Activated T-cell treated with anti-CD3 and anti-CD28 coated beads for 24 hours (primary cell): ENCODE measurements at places on chromosomes 1 and 21.

DNA sequence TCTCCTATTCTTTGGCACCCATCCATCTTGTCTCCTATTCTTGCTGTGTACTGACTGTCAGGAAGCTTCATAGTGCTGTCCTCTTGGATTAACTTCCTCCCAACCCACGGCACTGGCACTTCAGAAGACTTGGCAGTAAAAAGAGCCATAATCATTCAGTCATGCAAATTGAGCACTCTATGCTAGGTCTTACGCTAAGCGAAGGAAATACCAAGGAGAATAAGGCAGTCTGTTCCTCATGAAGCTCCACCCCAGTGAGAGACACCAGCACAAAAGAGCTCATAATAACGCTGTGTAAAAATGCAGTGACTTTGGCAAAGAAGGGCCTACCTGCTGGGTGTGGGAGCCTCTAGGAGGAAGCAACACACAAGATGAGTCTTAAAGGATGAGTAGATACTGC lies 67.1 kb downstream of the GFI1 start:
- no peak for DNase-seq

GRCh38 chr1:229171934-229172333 lies 99.0 kb upstream of the RAB4A start:
- DNase-seq: no peak

- DNase-seq: no peak
Measured at GRCh38 chr1:228979325-228979699, 244.0 kb downstream of the RHOU start.

DNA sequence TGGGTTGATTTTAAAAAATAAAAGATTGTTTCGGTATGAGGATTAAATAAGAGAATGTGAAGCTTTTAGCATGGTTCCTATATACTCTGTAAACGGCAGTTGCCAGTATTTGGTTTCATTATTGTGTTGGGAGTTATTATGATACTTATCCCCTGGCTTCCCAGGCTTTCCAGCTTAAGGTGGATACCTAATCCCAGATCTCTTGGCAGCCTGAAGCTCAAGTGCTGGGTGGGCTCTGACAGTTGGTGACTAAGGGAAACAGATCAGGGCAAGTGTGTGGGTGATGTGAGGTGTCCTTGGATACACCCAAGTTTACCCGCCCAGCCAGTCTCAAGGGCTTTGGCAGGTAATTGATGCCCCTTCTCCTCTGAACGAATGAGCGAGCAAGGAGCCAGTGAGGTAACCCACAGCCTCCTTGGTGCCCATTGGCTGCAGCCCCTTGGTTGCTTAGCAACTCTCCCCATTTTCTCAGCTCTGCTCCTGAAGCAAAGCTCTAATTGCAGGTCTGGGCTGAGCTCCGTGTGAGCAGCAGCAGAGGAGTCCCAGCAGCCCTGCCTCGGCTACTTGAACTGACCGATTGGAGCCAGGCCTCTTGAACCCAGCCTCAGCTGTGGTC lies 6.1 kb downstream of the IPO13 start:
- no peak for DNase-seq

- no peak for DNase-seq
Measured at GRCh38 chr1:94314222-94314858, 77.0 kb upstream of the ARHGAP29 start.

DNA sequence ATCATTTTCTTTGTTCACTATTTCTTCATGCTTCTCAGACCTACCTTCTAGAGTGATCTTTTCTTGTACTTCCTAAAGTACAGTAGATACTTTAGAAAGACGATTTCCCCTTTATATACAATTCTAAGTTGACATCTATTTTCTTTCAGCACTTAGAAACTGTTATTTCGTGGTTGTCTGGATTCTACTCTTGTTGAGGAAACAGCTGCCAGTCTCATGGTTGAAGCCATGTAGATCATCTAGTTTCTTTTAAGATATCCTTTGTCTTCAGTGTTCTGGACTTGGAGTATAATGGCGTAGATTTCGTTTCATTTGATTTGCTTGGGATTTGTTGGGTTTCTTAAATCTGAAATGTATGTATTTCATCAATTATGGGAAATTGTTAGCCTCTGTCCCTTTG lies 67.6 kb downstream of the PKN2 start:
- DNase-seq: no peak

DNA sequence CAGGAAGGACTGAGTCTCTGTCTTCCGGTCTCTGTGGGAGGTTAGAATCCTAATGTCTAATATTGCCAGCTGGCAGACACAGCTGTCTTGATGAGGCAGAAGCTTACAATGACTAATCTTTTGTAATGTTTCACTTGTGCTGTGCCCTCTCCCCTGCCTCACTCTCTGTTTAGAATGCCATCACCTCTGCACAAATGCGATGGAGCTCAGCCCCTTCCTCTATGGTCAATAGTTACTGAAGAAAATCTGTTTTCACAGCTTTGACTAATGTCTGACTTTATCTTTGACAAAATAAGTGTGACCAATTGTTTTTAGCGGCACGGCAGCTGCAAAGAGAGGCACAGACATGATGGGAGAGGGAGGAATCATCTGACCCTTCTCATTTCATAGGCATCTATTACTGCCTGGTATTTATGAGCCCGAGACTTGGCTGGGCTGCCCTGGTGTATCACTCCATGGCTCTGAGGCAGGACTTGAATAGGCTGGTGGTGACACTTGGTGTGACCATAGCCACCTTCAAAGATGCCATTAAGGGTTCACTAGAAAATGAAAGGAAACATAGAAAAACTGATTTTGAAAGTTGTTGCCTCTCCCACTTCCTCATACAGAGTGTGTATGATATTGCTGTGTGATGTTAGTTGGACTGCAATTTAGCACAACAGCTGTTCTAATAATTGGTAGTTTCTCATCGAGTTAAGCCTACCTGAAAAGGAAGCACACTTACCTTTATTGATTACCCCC lies 163.2 kb upstream of the NBPF11 start:
- DNase-seq: no peak

DNA sequence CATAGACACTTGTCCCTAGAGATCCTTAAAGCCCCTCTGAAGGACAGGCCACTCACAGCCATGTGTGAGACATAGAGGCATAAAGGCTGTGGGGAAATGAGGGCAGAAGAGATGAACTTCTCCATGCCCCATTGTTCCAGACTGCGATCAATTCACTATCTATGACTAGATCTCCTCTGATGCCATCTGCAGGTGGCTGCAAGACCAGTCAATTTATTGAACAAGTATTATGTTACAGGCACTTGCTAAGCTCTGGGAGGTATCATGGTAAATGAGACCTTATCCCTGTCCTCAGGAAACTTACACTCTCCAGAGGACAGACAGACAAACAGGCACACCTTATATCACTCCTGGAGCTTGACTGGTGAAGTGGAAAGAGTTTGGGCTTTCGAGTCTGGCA lies 22.9 kb downstream of the UBIAD1 start:
- DNase-seq: no peak

GRCh38 chr1:14786109-14786675 lies 187.7 kb downstream of the KAZN start:
- no peak for DNase-seq

DNA sequence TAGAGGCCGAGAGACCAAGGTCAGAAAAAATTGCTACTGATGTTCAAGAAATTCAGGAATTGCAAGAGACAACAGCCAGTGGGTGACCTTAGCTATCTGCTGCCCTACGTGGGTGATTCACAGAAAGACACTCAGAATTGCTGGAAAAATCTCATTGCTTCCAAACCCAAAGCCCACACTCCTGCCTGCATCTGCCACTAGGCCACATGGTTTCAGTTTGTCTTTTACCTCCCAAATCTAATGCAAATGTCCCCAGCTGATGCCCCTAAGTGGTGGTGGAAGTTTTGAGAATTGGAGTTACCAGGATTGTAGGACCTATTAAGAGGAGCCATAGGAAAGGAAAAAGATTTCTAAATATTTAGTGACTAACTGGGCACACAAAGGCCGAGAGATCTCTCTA lies 341.5 kb upstream of the CHRM3 start:
- DNase-seq: no peak

DNA sequence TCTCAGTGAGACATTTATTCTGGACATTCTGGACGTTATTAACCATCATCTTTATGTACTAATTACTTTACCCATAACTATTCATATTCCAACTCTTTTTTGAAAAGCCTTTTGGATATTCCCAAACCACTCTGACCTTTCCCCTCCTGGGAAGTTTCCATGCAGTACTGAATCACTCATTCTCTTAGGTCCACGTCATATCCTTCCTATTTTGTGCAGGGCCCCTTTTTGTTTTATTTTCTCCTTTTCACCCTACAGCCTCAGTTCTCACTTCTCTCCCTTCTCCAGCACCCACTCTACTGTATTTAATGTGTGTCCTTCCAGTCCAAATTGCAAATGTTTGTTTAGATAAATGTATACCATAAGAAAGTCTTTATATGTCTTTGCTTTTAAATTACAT lies 16.4 kb upstream of the ATP1A1 start:
- no peak for DNase-seq

DNA sequence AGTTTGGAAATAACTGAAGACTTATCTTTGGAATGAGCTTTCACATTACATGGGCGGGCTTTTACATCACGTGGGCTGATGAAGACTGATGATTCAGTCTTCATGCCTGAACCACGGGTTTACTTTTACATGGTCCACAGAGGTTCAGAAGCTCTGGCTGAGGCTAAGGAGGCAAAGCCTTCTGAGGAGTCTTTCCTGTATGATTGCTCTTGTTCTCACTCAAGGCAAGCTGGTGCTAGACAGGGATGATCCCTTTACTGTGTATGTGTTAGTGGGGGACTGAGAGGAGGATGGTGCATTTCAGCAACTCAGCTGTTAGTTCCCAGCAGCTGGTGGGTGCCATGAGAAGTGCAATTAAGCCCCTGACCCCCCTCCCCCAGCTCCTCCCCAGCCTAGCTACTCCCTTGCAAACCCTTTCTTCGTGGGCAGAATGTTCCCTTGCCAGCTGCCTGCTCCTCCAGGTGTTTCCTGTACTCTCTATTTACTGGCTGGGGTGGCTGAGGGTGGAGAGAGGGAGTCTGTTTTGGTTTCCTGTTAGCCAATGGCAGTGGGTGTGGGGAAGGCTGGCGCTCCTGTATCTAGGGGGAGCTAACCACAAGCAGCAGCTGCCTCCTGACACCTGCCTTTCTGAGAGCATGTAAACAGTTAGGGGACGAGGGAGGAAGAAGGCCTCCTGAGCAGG lies 15.4 kb downstream of the BTG2 start:
- DNase-seq: no peak

DNA sequence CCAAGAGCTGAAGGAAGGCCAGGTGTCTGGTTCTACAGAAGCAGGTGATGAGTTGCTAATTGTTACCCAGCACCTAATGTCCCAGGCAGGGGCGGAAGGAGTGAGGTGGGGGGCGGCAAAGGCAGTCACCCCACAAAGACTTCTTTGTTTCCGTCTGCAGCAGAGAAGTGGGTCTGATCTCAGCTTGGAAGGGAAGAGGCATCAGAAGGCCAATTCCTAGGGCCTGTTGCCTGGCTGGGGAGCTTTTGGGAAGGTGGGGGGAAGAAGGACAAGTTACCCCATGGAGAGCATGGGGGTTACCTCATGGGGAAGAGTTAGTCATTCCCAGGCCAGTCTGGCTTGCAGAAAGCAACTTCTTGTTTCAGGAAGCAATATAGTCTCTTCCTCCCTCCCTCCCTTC lies 10.9 kb downstream of the IGSF21 start:
- DNase-seq: no peak

DNA sequence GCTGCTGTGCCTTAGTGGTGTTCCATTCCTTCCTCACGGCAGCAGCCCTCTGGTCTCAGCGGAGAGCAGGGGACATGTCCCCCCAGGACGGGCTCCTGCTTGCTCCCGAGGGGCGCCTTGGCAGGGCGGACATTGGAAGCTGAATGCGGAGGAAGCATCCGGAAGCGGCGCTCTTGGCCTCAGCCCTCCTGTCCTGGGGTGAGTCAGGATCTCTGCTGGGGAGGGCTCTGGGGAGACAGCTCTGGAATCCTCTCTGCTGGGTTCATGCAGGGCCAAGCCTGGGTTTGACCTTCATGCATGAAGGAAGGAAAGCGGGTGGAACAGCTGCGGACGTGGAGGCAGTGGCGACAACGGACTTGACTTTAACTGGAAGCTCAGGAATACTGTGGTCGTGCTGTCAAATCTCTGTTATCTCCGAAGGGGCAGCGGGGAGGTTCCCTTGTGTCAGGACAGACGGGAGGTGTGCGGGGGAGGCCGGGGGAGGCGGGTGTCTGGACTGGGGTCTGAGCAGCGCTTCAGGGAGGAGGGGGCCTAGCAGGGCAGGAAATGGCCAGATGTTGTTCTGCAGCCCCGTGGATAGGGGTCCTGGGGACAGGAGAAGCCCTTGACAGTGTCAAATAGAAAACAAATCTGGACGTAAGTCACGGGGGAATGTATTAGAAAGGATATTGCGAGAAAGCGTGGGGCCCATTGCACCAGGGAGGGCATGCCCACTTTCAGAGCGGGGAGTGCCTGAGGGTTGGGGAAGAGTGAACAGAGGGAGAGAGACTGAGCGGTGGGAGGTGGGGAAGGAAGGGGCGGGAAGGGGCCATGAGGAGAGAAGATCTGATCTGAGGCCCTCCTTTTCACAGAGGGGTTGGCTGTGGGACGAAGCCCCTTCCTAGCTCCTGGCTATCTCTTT lies 26.6 kb downstream of the CRYAA start:
- no peak for DNase-seq

DNA sequence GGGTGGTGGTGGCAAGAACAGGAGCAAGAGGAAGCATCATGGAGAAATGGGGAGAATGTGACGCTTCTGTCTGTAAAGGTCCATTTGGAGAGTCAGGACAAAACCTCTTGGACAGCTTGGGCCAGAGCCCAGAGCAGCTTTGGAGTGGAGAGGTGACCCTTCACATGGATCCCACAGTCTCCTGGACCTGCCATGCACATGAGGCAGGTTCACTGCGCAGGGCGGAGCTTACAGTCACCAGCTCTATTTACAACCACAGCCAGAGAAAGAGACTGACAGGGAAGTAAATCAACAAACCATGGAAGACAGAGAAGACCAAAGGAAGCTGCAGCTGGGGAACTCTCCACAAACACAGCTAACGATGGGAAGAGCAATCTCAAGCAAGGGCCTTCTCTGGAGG lies 828 bp upstream of the RGS8 start:
- DNase-seq: no peak

DNA sequence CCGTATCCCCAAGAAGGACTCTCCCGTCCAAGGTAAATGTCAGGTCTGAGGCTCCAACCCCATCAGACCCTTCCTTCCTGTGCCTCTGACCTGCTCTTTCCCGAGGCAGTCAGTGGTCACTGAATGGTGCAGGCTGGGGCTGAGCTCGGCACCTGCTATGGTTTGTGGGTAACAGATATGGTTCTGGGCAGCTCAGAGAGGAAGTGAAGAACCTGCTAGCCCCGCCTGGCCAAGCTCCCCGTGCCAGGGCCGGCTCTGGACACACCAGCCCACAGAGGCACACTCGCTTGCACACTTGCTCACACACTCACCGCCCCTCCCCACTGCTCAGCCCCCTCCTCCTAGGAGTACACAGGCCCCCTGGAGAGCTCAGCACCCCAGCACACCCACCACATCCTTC lies 16.4 kb downstream of the NCMAP start:
- no peak for DNase-seq
